ENCODE measurements at places on chromosomes 12 and 14.

GRCh38 chr14:41606532-41607303 lies at the start of gene LRFN5:
TSS of gene LRFN5 (plus strand) at chr14:41606876.
- peak; percentile 40 for DNase-seq

- no peak for DNase-seq
Measured at GRCh38 chr12:99261256-99261655, 386.3 kb upstream of the GARIN6 start.

DNA sequence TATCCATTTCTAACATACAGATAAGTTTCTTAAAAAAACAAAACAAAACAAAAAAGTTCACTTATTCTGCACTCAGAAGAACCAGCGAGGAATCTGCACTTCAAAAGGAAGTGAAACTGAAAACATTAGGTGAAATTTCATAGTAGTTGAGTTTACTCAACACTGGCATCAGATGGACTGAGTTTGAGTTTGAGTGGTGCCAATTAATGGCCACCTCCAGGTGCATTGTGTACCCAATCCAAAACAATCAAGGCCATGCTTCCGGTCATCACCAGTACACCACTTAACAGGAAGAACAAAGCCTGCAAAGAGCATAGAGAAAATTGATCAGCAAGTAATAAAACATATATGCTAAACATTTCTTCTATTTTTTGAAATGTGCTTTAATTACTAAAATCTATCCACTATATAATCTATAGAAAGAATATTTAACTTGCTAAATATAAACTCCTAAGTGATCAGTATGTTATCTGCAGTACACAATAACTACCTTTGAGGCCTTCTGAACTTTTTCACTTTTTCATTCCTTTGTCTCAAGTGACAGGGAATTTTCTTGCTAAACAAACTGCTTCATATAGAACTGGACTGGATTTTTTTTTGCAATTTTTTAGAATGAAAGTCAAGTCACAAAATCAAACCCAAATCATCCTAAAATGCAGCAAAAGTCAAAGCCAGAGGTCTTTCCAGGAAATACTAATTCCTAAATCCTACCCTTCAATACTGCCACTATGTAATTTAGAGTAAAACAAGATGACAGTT lies 11.5 kb downstream of the SLC38A2 start:
- DNase-seq, result no peak

- DNase-seq, result peak; percentile 67
Measured at GRCh38 chr12:78208092-78208491, 377.4 kb downstream of the NAV3 start.

DNA sequence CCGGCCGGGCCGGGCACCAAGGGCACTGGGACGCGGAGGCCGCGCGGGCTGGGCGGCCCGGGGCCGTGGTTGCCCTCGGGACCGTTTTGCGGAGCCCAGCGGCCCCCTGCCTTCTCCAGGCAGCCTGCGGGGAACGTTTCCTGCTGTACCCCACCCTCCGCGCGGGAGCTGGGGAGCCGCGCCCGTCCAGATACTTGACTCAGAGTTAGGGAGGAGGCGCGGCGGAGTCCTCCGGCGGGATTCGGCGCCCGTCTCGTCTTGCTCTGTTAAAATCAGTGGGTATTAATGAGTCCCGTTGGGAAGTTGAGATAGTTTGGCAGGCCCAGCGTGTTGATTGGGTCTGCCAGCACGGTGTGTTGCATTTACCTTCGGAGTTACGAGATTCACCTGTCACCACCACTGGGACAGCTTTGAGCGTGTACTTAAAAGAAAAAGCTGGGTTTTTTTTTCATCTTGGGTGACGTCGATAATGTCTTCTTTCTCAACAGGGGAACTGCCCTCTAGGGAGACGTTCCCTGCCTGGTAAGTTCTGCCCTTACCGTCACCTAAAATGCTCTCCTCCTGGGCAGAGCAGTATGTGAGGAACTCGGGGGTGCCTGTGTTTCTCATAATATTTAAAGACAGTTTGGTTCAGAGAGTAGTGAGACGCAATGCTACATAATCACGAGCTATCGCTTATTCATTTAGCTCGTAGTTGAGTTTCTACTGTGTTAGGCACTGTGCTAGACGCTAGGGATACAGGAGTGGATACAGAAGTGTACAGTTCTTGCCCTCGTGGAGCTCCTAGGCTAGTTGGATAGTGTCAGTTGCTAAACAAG lies 596 bp downstream of the DLST start:
- peak; percentile 32 for DNase-seq

Measured in astrocyte (in vitro differentiated cells and primary cell).